ENCODE measurements at places on chromosomes 2 and 18.

GRCh38 chr2:73176205-73176880, 26.0 kb upstream of the NOTO start:
- no peak for DNase-seq

GRCh38 chr2:177592397-177592796, 199.8 kb downstream of the AGPS start:
- DNase-seq, result no peak

DNA sequence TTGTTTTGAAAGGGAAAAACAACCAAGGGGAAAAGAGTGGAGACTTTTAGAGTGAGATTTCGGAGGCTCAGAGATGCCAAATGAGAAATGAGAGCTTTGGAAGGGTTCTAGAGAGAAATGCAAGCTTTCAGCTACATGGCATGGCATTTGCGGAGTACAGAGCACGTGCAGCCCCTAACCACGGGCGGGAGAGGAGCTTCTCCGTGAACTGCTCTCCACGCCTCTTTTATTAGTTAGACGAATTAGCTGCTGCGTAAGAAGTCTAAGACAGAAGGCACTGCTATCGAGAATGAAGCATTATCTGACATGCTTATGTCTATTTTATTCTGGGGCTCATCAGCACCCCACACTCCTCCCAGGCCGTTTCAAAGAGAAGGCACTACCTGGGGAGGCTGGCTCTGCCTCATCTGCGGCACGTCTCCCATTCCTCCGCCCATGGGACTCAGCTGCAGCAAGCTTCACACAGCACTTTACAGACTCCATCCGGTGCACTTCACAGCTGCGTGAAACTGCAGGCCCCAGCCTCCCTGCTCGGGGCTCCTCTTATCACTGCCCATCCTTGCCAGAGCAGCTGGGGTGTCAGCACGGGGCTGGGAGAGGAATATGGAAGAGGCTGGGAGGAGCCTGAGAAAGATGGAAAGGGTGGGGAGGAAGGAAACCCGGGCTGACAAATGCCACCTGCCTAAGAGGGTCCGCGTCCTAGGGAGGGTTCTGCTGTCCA, 207.3 kb upstream of the APCDD1 start:
- DNase-seq, result no peak

- no peak for DNase-seq
Observed at GRCh38 chr2:196492946-196493345, 146.6 kb upstream of the CCDC150 start.

DNA sequence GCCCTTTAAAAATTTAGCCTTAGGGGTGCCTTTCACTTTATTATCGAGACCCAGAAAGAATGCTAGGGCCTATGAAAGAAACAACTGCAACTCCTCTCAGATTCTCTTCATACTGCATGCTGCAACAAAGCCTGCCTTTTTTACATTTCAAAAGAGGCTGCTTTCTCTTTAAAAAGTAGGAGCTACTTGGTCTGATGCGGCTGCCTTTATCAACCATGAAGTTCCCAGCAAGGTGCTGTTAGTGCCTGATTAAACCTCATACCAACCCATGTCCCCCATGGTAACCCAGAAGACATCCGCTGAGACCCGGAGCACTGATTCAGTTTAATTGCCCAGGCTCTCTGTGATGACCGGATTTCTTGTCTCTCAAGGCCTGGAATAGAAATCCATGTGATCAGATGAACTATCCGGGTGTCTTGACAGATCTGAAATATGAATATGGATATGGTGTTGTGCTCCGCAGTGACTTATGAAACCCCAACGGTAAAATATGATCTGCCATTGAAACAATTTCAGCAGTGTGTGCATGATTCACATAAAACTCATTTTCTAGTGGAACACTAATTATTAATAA, 368.3 kb downstream of the ZNF521 start:
- DNase-seq, result no peak

DNA sequence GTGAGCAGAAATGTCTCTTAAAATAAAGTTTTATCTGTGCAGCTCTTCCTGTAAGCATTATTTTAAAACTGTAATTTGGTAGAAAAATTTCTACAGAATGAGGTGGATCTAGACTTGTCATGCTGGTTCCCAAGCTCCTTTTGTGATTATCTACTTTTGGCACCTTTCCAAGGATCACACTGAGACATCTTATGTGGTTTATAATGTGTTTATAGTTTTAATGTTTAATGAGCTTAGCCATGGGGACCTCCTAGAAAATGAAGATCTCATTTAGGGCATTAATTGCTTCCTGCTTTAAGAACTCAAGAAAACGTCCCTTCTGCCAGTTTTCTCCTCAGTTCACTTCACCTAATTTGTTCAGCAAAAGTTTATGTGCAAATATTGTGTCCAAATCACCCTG, 468.4 kb downstream of the SUCLG1 start:
- DNase-seq, result no peak

- no peak for DNase-seq
Observed at GRCh38 chr2:9311488-9311887, 104.9 kb downstream of the ASAP2 start.
